ENCODE measurements at places on chromosomes 3 and 15.
A peak's percentile ranks its signal among the peaks of the same experiment; 100 is the strongest.

GRCh38 chr3:97089621-97090020, 275.2 kb downstream of the EPHA6 start:
- H3K36me3 ChIP-seq, result no peaks in the 10 kb centered on the region
- no peaks in the 10 kb centered on the region for H3K27me3 ChIP-seq
- H3K4me3 ChIP-seq, result no peak overlapping the region

DNA sequence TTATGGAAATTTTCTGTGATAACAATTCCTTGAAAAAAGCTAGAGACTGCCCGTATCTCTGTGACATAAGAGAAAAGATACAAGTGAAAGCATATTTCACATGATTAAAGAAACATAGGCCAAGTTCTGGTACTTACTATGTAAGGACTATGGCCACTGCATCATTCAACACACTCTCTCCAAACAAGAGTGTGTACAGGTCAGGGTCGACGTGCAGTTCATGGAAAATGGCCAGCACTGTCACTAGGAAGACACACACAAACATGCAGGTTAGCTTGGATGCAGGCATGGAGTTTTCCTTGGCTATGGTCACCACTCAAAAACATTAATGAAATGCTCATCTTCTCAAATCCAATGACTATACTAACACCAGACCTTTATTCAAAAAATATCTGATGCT, 196.2 kb downstream of the SLC9A9 start:
- H3K4me3 ChIP-seq, result no peak overlapping the region
- peaks cover 3% of the 10 kb centered on the region for H3K27me3 ChIP-seq
- no peak overlapping the region for H3K27ac ChIP-seq

- H3K36me3 ChIP-seq, result no peaks in the 10 kb centered on the region
- no peak overlapping the region for H3K4me3 ChIP-seq
- peaks cover under 1% of the 10 kb centered on the region for H3K4me1 ChIP-seq
- DNase-seq, result no peak
Observed at GRCh38 chr15:24318981-24319380, 356.6 kb upstream of the NPAP1 start.

- no peak for DNase-seq
- no peak overlapping the region for H3K4me3 ChIP-seq
- no peak overlapping the region for H3K27ac ChIP-seq
- H3K36me3 ChIP-seq, result peaks cover 3% of the 10 kb centered on the region
- H3K27me3 ChIP-seq, result no peaks in the 10 kb centered on the region
Observed at GRCh38 chr3:141469720-141470119, 17.1 kb upstream of the RASA2 start.

- no peaks in the 10 kb centered on the region for H3K36me3 ChIP-seq
- no peak for DNase-seq
- no peaks in the 10 kb centered on the region for H3K4me1 ChIP-seq
- H3K27ac ChIP-seq, result no peak overlapping the region
- no peak overlapping the region for H3K4me3 ChIP-seq
Observed at GRCh38 chr3:22091329-22091728, 340.3 kb upstream of the ZNF385D start.

DNA sequence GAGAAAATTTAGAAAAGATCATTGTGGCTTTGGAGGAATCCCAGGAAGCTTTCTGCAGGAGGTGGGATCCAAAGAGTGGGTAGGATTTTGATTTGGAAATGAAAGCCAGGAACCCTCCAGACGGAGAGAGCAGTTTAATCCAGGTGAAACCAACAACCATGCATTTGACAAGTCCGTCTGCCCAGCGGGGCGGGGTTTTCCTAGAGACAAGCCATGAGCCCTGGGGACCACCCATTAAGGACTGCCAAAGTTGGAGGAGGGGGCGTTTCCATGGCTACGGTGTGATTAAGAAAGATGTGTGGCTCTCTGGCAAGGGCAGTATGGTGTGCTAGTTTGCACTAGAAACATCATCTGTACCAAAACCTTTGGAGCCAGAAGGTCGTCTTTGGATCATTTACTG, 53.4 kb downstream of the SRGAP3 start:
- no peak for DNase-seq
- H3K36me3 ChIP-seq, result peaks cover 2% of the 10 kb centered on the region
- H3K4me1 ChIP-seq, result peaks cover 21% of the 10 kb centered on the region
- H3K27me3 ChIP-seq, result no peaks in the 10 kb centered on the region
- no peak overlapping the region for H3K4me3 ChIP-seq

GRCh38 chr15:41987925-41988275, 15.5 kb upstream of the EHD4 start:
- H3K27ac ChIP-seq, result no peak overlapping the region
- no peak overlapping the region for H3K4me3 ChIP-seq
- no peak for DNase-seq

DNA sequence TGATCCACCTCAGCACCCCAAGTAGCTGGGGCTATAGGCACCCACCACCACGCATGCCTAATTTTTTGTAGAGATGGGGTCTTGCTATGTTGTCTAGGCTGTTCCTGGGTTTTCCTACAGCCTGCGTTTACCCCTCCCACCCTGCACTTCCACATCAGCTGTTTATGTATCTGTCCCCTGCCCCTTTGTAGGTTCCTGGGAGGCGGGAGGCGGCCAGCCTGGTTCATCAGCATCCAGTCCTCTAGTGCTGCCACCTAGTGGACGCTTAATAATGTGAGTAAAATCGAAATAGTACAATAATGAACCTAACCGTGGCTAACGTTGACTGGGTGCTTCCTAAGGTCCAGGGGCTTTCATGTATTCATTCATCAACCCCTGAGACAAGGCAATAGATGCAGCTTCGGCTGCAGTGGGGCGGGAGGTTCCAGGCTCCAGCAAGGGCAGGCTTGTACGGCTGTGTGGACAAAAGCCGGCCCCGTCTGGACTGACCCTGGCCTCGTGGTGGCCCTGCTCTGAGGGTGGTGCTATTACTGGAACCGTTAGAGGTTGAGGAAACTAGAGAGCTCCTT, 1.2 kb upstream of the LCTL start:
- H3K4me1 ChIP-seq, result peaks cover 14% of the 10 kb centered on the region
- H3K27ac ChIP-seq, result peak overlapping the region; percentile 23
- H3K4me3 ChIP-seq, result no peak overlapping the region
- DNase-seq, result peak; percentile 60

GRCh38 chr15:68080783-68081182, 26.7 kb downstream of the PIAS1 start:
- peak overlapping the region; percentile 22 for H3K4me3 ChIP-seq
- no peaks in the 10 kb centered on the region for H3K36me3 ChIP-seq
- no peaks in the 10 kb centered on the region for H3K27me3 ChIP-seq
- peaks cover 78% of the 10 kb centered on the region for H3K4me1 ChIP-seq
- DNase-seq, result no peak

DNA sequence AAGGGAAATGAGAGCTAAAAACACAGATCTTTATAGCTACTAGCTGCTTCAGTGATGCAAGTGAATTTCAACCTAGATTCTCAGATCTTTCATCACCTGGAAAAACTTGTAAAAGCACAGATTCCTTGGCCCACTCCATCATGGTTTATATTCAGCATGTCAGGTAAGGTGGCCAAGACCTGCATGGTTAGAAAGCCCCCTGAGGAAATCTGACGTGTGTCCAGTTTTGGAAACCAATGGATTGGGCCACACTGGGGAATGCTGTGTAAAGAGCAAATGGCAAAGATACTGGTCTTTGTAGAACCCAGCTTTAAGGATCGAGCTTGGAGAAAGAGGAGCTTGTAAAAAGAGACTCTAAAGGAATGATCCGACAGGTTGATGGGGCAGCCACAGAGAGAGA, 397.0 kb upstream of the ARRDC4 start:
- H3K27ac ChIP-seq, result no peak overlapping the region
- DNase-seq, result no peak
- peaks cover 4% of the 10 kb centered on the region for H3K27me3 ChIP-seq
- H3K4me1 ChIP-seq, result no peaks in the 10 kb centered on the region

DNA sequence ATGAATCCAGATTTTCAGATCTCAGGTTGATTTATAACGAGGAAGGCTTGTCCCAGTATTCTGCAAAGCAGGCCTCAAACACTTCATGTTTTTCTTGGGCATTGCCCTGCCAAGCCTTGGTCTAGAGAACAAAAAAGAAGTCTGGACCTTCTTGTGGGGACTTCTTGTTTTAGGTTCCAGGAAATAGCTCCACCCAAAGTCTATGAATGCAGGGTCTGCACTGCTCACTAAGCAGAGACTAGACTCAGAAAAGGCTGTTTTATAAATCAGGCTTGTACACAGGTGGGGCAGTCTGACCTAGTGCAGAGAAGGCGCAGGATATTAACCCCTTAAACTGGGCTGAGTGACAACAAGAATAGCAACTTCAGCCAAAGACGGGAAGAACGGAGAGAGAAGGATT, 44.3 kb downstream of the GLB1 start:
- H3K4me1 ChIP-seq, result peaks cover 1% of the 10 kb centered on the region
- peaks cover 22% of the 10 kb centered on the region for H3K36me3 ChIP-seq
- no peak for DNase-seq
- H3K27me3 ChIP-seq, result no peaks in the 10 kb centered on the region
- no peak overlapping the region for H3K4me3 ChIP-seq

- H3K4me3 ChIP-seq, result no peak overlapping the region
- H3K4me1 ChIP-seq, result no peaks in the 10 kb centered on the region
- no peak overlapping the region for H3K27ac ChIP-seq
- no peaks in the 10 kb centered on the region for H3K36me3 ChIP-seq
- DNase-seq, result no peak
- no peaks in the 10 kb centered on the region for H3K27me3 ChIP-seq
Observed at GRCh38 chr3:61946570-61947324, 385.4 kb downstream of the PTPRG start.

DNA sequence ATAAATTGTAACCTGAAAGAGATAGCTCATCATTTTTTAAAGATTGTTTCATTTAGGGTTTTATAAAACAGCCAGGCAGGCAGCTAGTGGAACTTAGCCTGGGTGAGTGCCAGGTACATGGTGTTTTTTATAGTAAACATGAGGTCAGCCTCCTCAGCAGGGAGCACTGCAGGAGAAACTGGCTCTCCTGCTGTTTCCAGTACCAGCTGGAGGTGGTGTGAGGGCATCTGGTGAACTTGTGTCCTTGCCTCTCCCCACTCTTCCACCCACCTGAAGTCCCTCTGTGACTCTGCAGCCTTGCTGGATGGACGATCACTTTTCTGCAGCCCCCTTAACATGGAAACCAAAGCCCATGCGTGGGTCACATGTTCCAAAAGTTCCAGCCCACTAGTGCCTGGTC, 128.4 kb downstream of the FAM174B start:
- H3K4me1 ChIP-seq, result peaks cover 8% of the 10 kb centered on the region
- H3K4me3 ChIP-seq, result no peak overlapping the region
- H3K27ac ChIP-seq, result no peak overlapping the region
- DNase-seq, result no peak

GRCh38 chr15:98802187-98802586, 153.8 kb downstream of the IGF1R start:
- H3K27ac ChIP-seq, result no peak overlapping the region
- no peak overlapping the region for H3K4me3 ChIP-seq
- no peaks in the 10 kb centered on the region for H3K36me3 ChIP-seq
- peaks cover 59% of the 10 kb centered on the region for H3K4me1 ChIP-seq
- no peak for DNase-seq
- no peaks in the 10 kb centered on the region for H3K27me3 ChIP-seq

All from progenitor cell of endocrine pancreas (in vitro differentiated cells).